ENCODE measurements at places on chromosomes 1 and 21.
A peak's percentile ranks its signal among the peaks of the same experiment; 100 is the strongest.

DNA sequence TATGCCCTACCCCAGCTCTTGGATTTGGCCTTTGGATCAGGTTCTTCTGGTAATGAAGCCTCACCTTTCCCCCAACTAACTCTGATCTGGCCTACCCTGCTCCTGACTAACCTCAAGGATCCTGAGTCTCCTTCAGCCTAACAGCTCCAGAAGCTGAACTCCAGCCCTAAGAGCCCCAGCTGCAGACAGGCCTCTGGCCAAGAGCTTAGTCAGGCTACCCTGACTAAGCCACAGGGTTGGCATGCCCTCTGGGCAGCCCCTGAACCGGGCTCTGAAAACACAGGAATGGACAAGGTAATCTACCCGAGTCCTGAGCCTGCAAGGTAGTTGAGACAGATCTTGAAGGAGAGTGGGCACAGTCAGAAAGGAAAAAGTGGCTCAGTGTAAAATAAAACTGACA, 29.4 kb downstream of the COA7 start:
- peak; percentile 72 for DNase-seq

DNA sequence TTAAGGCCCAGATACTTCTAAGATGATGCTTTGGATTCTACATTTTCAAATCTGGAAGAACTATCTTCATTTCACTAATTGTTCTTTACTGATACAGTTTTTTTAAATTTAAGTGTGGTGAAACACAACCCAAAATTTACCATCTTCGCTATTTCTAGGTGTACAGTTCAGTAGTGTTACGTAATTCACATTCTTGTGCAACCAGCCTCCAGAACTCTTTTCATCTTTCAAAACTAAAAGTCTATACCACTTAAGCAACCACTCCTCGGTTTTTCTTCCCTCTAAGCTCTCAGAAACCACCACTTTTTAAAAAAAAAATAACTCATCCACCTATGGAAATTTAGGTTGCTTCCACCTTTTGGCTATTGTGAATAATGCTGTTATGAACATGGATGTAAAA, 220.7 kb downstream of the PDE4B start:
- no peak for DNase-seq

DNA sequence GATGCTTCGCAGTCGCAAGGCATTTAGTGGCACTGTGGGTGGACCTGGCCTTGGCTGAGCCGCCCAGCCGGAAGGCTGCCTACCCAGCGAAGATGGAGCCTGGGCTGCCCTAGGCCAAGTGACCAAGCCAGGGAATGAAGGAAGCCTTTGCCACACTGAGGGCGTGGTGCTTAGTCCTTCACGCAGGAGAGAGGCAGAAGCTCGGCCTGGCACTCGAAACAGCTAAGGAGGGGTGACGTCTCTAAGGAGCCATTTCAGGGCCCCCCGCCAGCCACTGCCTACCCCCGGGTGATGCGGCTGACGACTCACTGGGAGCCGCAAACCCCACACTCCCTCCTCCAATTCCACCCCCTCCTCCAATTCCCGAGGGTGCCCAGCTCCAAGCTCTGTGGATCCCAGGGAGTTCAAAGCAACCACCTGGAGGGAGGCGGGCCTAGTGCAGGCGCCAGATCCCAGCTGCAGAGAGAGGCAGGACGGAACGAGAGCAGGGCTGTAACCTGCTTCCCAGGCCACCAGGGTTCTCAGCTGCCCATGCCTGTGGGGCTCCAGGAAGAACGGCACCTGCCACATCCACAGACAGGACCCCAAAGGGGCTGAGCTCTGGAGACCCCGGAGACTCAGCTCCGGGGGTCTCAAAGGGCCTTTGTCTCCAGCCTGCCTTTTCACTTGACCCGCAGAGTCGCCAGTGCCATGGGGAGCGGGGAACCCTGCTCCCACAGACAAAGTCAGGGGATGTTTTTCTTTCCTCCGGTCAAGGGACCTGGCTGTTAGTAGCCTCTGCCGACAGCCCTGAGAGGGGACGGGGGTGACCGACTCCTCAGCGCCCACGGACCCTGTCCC, 75.8 kb downstream of the ARHGEF16 start:
- DNase-seq = peak; percentile 46

- DNase-seq = no peak
These were observed 17.0 kb downstream of the KLHDC8A start for GRCh38 chr1:205339717-205340116.

DNA sequence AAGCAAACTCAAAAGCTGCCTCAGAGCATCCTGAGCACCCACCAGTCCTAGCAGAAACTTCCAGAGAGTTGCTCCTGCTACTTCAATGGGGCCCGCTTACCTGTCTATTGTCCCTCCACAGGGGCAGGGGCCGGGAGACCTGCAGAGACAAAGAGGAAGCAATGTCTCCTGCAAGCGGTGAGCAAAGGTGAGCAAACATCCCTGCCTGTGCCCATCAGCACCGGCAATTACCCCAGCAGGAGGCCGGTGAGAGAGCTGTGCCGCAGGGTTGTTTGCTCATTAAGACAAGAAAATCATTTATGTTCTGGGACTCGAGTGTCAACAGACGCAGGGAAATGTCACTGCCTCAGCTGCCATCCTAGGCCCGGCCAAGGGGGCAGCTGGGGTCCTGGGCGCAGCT, 53.8 kb upstream of the TARDBP start:
- no peak for DNase-seq

DNA sequence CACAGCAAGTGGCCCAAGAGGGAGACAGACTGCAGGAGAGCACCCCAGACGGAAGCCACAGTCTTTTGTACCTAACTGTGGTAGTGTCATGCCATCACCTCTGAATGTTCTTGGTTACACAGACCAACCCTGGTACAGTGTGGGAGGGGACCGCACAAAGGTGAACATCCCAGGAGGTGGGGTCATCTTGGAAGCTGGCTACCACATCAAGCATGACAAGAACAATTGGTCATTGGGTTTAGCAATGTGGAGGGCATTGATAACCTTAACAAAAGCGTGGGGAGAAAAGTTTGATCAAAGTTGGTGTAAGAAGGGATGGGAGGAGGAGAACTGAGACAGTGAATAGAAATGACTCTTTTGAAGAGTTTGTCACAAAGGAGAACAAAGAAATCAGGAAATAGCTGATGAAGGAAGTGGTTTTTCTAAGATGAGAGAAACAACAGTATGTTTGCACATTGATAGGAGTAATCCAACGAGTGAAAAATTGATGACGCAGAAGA, 87.1 kb upstream of the CACNA1E start:
- DNase-seq = no peak

DNA sequence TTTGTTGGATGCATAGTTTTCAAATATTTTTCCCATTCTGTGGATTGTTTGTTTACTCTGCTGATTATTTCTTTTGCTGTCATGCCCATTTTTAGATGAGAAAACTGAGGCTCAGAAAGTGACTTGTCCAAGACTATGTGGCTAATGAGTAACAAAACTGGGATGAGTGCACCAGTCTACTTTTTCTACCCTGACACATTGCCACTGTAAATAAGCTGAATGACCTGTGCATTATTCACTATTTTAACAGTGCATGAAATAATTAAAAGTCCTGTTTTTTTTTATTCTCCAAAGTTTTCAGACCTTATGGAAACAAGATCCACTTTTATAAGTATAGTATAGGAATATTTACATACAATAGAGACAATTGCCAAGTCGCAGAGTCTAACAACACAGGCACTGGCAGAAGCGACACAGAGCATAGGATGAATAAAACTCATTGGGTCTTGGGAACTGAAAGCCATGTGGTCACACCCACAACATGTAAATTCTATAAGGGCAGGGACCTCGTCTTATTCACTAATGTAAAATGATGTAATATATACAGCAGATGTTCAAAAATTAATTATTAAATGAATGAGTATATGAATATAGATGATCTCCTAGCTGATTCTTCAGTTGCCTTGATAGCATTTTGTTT, 45.2 kb downstream of the HLX start:
- no peak for DNase-seq

- DNase-seq = no peak
These were observed 12.3 kb upstream of the HSD11B1 start for GRCh38 chr1:209692296-209692695.

- DNase-seq = no peak
These were observed 13.5 kb downstream of the TTC22 start for GRCh38 chr1:54787604-54788003.

- DNase-seq = no peak
These were observed 243.4 kb downstream of the NUF2 start for GRCh38 chr1:163565166-163565565.

DNA sequence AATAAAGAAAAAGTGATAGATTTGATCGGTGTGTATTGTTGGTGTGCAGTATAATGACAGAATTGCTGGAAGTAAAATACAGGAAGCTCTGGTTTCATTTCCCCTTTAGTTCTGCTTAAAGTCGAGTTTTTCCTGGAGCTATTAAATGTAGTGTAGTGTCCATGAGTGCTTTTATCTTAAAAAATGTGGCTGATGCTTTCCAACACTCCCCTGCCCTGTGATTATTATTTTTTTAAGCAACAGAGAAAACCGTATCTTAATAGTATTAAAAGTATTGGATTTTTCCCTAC, 1.1 kb downstream of the LGALS8 start:
- no peak for DNase-seq

GRCh38 chr1:212281590-212281989, 3.6 kb upstream of the PPP2R5A start:
- DNase-seq = no peak

GRCh38 chr1:101264697-101265096, 27.9 kb downstream of the S1PR1 start:
- no peak for DNase-seq

DNA sequence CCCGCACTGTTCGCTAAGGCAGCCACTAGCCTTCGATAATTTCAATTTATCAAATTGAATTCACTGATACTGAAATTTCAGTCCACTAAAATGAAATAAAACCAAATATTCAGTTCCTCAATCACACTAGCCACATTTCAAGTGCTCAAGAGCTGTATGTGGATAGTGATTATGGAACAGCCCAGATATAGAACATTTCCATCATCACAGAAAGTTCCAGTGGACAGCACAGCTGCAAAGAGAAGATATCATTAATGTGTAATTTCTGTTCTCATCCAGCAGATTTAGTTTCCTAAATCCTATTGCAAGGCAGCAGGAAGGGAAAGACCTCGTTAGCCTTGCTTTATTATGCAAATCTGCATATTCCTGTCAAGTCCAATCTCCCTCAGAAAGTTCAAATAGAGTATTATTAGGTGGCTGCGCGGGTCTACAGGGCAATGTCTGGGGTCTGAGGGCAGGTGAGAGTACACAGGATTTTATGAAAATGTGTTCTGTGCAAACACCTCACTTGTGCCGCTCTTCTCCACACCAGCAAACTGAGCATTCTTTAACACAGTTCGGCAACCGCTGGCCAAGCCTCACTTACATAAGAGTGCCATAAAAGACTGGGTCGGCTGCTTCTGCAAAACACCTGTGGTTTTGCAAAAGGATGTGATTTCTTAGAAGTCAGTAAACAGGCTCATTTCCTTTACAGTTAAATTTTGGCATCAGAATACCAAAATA, 22.4 kb downstream of the CAPZB start:
- no peak for DNase-seq

- DNase-seq = no peak
These were observed 530.8 kb upstream of the BEND5 start for GRCh38 chr1:49307457-49307856.

DNA sequence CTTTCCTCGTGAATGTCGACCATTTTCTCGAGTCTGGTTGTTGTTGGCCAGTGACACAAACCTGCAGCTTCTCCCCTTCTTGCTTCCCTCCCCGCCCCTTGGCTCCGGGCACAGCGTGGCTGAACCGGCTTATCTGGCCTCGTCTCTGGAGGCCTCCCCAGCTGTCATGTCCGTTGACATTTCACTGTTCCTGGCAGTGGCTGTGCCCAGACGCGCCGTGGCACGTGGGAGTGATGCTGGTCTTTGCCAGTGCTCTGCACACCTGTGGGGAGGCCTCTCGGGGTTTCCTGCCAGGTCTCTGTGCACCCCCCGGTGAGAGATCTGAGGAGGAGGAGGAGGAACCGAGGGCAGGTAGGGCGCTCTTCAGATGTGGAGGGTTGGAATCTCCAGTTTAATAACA, 23.7 kb downstream of the SKI start:
- no peak for DNase-seq

DNA sequence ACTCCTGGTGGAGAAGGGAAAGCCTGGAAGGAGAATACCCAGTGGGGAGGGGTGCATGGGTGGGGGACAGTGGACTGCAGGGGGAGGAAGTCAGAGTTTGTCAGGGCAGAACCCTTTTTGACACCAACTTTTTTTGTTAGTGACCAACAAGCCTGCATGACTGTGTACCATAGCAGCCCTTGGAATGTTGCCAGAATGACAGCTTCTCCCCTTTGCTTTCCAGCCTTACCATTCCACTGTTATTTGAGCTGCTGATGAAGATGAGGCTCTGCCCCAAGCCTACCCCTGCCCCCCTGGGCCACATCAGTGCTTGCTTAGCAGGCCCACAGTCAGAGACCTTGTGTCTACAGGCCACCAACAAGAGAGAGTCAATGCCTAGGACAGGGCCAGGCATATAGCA, 341.2 kb downstream of the HHAT start:
- DNase-seq = no peak

GRCh38 chr1:169460191-169460833, 25.4 kb downstream of the SLC19A2 start:
- no peak for DNase-seq

GRCh38 chr1:165434281-165434680, 10.6 kb downstream of the RXRG start:
- no peak for DNase-seq
